ENCODE measurements at places on chromosomes 13 and 19. TPM values are rescaled to one million over a fixed set of nuclear protein-coding genes. Genes with fewer than 3 reads are reported as not detected.

Gene OSCAR
- 77.8 TPM for total RNA-seq

GRCh38 chr13:43489233-43489632 is 297.5 kb downstream of the ENOX1 start:
- H3K4me1 ChIP-seq: no peaks in the 10 kb centered on the region
- H3K36me3 ChIP-seq: no peaks in the 10 kb centered on the region
- DNase-seq: no peak
- no peaks in the 10 kb centered on the region for H3K27me3 ChIP-seq
- H3K4me3 ChIP-seq: no peak overlapping the region
- no peak overlapping the region for H3K27ac ChIP-seq

GRCh38 chr19:50319156-50319555 is 10.0 kb downstream of the KCNC3 start:
- no peaks in the 10 kb centered on the region for H3K4me1 ChIP-seq
- H3K36me3 ChIP-seq: no peaks in the 10 kb centered on the region
- H3K27ac ChIP-seq: no peak overlapping the region
- H3K4me3 ChIP-seq: no peak overlapping the region
- DNase-seq: no peak

DNA sequence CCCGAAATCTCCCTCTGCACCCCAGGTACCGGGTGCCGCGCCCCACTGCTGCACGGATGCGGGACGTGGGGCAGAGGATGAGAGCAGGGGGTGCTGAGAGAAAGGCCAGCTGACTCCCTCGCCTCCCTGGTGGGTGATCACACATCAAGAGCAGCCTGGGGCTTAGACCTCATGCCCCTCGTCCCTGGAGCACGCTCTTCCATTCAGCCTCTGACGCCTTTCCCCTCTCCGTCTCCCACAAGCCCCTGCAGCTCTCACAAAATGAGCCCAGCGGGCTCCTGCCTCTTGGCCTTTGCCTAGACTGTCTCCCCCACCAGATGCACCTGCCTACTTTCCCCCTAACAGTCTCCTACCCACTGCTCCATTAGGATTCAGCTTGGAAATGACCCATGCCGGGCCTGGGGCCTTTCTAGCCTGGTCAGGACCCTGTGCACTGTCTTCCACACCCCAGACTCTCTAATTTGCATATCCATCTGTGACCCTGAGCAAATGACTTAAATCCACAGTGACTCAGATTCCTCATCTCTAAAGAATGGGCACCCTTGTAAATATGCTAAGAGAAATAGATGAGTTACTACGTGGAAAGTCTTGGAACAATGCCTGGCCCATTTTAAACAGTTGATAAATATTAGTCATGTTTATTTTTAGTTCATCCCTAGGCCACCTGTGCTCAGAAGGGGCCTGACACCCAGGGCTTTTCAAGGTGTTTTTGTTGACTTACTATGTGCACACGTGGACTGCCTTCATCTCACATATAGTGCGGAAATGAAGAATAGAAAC is 582 bp upstream of the PTPRH start:
- peaks cover 13% of the 10 kb centered on the region for H3K27me3 ChIP-seq
- no peak overlapping the region for H3K27ac ChIP-seq
- no peak overlapping the region for H3K4me3 ChIP-seq
- H3K36me3 ChIP-seq: no peaks in the 10 kb centered on the region
- peaks cover 6% of the 10 kb centered on the region for H3K4me1 ChIP-seq
- no peak for DNase-seq

DNA sequence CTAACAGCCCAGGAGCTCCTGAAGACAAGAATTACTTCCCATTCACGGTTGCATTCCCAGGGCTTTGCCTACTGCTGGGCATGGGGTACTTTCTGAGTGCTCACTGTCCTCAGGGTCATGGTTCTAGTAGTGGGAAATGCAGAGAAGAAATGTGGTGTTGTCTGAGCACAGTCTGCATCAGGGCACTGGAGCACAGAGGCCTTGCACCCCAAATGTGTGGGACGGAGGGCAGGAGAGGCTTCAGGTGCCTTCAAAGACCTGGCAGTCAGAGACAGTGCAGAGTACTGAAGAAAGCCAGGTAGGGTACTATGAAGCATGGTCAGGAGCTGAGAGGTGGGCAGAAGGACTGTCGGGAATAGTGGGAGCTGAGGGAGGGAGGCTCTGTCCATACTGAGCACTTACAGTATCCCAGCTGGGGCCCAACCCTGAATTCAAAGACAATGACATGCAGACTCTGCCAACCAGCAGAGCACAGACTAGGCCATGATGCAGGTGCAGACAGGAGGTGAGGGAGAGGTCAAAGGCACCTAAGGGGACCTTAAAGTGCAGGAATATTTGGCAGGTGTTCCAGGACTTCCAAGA is 144.4 kb downstream of the USP12 start:
- no peak overlapping the region for H3K4me3 ChIP-seq
- H3K36me3 ChIP-seq: no peaks in the 10 kb centered on the region

Gene MAP3K10
- total RNA-seq: 17.4 TPM

Gene VSTM1
- 1.7 TPM for total RNA-seq

DNA sequence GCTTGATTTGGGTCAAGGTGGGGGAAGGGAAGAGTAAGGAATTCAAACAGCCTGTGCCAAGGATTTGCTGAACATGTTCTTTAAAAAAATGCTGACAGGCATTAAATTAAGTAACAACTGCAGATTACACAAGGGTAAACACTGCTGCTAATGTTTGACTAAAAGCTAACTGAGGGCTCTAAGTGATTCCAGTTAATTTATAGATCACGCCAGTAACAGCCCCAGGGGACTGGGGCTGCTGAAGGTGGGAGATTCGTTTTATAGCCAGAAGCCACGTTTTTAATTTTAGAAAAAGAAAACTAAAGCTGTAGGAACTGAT is 321.7 kb downstream of the DLEU7 start:
- no peak for DNase-seq
- no peaks in the 10 kb centered on the region for H3K27me3 ChIP-seq
- no peaks in the 10 kb centered on the region for H3K36me3 ChIP-seq

GRCh38 chr13:37364007-37364406 is 234.6 kb downstream of the POSTN start:
- no peaks in the 10 kb centered on the region for H3K4me1 ChIP-seq
- DNase-seq: no peak

Gene WASF3
- 15.4 TPM for total RNA-seq

DNA sequence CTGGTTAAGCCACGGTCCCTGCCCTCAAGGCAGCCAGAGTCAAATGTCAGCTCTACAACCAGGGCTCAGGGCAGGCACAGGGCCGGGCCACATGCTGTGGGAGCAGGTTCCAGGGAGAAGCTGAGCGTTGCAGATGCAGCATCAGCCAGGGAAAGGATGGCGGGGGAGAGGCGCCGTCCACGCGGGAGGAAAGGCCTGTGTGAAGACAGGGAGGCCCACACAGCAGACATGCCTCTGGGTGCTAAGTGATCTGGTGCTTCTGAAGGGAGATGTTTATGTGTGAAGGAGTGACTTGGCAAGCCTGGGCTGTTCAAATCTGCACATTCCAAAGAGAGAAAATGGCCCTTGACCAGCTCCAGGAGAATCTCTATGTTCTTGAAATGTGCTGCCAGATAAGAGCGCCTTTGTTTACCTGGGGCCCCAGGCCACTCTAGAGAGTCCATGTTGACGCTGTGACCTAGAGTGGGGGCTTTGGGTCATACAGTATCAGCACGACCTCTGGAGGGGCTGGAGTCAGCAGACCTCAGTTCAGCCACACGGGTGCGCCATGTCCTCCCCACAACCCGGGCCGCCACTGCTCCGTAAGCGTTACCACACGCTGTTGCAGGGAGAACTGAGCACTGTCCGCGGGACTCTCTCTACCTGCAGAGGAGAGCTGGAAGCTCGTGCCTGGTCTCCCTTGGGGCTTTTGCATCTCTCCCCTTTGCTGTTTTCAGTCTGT is 15.9 kb upstream of the ATF5 start:
- H3K27me3 ChIP-seq: no peaks in the 10 kb centered on the region
- peaks cover 22% of the 10 kb centered on the region for H3K4me1 ChIP-seq
- no peak for DNase-seq
- H3K36me3 ChIP-seq: peaks cover 57% of the 10 kb centered on the region
- no peak overlapping the region for H3K27ac ChIP-seq
- no peak overlapping the region for H3K4me3 ChIP-seq

- H3K36me3 ChIP-seq: no peaks in the 10 kb centered on the region
- no peak overlapping the region for H3K4me3 ChIP-seq
- DNase-seq: no peak
- no peaks in the 10 kb centered on the region for H3K27me3 ChIP-seq
Measured at GRCh38 chr13:109111141-109111540, 481.7 kb downstream of the MYO16 start.

- H3K27ac ChIP-seq: peak overlapping the region; percentile 100
- no peaks in the 10 kb centered on the region for H3K27me3 ChIP-seq
- H3K36me3 ChIP-seq: peaks cover 53% of the 10 kb centered on the region
- no peak for DNase-seq
- peaks cover 65% of the 10 kb centered on the region for H3K4me1 ChIP-seq
Measured at GRCh38 chr19:48873476-48874302, 1.5 kb downstream of the PPP1R15A start.

Gene CAMSAP3
- 25.6 TPM for total RNA-seq

Gene ZNF85
- 4.2 TPM for total RNA-seq

Gene PODNL1
- total RNA-seq: 2.7 TPM

DNA sequence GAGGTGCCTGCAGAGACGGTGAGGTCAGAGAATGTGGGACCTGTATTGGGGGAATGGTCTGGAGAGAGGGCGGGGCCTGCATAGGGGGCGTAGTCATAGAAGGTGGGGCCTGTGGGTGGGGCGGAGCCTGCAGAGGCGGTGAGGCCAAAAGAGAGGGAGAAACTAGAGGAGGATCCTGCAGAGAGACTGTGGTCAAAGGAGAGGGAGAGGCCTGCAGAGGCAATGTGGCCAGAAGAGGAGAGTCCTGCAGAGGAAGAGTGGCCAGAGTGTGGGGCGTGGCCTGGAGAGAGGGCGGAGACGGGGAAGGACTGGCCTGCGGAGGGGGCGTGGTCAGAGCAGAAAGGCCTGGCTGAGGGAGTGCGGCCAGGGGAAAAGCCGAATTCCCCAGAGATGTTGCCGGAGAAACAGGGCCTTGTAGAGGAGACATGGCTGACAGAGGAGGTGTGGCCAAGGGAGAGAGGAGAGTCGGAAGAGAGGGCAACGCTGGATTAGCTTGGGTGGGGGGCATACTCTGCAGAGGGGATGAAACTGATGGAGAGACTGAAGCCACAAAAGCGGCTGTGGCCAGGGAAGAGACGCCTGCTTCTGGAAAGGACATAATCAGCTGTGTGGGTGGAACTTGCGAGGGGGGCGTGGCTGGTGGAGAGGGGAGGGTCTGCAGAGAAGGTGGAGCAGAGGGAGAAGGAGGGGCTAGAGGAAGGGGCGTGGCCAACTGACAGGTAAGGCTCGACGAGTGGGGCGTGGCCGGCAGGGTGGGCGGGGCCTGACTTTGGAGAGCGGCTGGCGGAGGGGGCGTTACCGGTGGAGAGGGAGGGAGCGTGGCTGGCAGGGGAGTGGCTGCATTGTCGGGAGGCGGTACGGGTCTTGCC is 2.5 kb downstream of the PRR36 start:
- H3K27me3 ChIP-seq: peaks cover 31% of the 10 kb centered on the region
- H3K27ac ChIP-seq: no peak overlapping the region
- H3K4me3 ChIP-seq: peak overlapping the region; percentile 29

DNA sequence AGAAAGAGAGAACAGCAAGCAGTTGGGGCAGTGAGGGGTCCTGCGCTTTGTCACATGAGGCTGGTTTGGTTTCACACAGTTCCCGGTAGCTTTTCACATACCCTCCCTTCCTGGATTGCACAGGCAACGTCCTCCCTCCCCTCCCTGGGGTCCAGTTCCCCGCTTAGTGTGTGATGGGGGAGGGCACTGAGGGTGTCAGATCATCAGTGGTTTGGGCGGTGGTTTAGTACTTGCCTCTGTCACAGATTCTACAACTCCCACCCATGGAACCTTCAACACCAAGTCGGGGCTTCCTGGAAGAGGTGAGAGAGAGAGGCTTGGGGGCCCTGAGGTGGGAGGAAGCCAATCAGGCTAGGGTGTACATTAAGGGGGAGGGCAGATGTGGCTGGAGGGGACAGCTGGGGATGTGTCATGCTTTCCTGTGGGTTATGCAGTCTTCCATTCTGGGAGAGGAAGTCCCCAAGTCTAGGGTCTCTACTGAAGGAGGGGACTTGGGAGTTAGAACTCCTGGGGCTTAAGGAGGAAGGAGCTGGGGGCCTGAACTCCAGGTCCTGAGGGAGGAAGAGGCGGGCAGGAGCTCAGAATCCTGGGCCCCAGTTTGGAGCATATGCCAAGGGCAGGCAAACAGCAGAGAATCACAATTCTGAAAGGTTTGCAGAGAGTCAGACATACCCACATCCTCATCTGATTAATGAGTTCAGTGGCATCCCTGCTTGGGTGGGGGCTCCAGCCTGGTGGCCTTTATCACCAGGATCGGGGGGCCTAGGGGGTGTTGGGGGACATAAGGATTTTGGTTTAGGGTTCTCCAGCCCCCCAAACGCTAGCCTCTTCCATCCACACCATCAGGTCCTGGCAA is at the start of gene NKG7:
Gene NKG7, minus strand, starts transcription at position 6 of the 856 bp plus-strand sequence. CDS start 119 bp downstream, outside the sequence.
- H3K27ac ChIP-seq: peak within 1 kb of the TSS; percentile 64
- no peaks in the 10 kb centered on the region for H3K27me3 ChIP-seq
- H3K4me1 ChIP-seq: peaks cover 6% of the 10 kb centered on the region
- no peaks in the 10 kb centered on the region for H3K36me3 ChIP-seq
- H3K4me3 ChIP-seq: peak within 1 kb of the TSS; percentile 30

- H3K4me1 ChIP-seq: peaks cover 16% of the 10 kb centered on the region
- no peak overlapping the region for H3K27ac ChIP-seq
- H3K27me3 ChIP-seq: no peaks in the 10 kb centered on the region
Measured at GRCh38 chr13:51818276-51818675, 14.3 kb upstream of the DHRS12 start.

DNA sequence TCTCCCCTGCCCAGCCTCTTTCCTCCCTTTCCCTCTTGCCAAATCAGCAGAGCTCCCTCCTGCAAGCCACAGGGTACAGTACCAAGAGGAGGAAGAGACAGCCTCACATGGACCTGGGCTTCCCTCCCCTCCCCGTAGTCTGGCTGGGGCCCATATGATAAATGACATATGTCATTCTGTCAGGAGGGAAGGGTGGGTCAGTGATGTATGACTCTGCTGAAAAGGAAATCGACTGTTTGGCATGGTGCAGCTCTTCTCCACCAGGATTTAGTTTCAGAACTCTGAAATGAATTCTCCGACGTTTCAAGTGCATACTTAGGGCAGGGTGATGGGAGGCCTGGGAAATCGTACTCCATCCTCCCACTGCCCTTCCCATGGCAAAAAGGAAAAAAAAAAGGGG is 9.8 kb downstream of the TSHZ3 start:
- H3K36me3 ChIP-seq: no peaks in the 10 kb centered on the region
- no peak for DNase-seq
- no peak overlapping the region for H3K4me3 ChIP-seq

Gene NLRP4
- not detected for total RNA-seq

Gene SPRED3
- 0.62 TPM for total RNA-seq

Gene SERPINE3
- not detected for total RNA-seq

- peaks cover 4% of the 10 kb centered on the region for H3K36me3 ChIP-seq
- DNase-seq: no peak
- H3K4me3 ChIP-seq: peak overlapping the region; percentile 39
- peaks cover 7% of the 10 kb centered on the region for H3K4me1 ChIP-seq
Measured at GRCh38 chr19:41577144-41577830, 1.3 kb downstream of the CEACAM21 start.

- H3K4me3 ChIP-seq: peak overlapping the region; percentile 86
- peak; percentile 89 for DNase-seq
- peaks cover 19% of the 10 kb centered on the region for H3K36me3 ChIP-seq
Measured at GRCh38 chr19:7637374-7638256, 705 bp downstream of the STXBP2 start.

Gene CRB3
- total RNA-seq: 36.3 TPM

All from lower lobe of right lung (tissue), 2 donors.